ENCODE measurements at places on chromosomes 3 and 15.

DNA sequence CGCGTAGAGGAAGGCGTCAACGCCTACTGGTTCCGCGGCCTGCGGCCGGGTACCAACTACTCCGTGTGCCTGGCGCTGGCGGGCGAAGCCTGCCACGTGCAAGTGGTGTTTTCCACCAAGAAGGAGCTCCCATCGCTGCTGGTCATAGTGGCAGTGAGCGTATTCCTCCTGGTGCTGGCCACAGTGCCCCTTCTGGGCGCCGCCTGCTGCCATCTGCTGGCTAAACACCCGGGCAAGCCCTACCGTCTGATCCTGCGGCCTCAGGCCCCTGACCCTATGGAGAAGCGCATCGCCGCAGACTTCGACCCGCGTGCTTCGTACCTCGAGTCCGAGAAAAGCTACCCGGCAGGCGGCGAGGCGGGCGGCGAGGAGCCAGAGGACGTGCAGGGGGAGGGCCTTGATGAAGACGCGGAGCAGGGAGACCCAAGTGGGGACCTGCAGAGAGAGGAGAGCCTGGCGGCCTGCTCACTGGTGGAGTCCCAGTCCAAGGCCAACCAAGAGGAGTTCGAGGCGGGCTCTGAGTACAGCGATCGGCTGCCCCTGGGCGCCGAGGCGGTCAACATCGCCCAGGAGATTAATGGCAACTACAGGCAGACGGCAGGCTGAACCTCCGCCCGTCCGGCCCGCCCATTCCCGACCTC is 4.1 kb downstream of the ISLR2 start:
- DNase-seq = no peak

- no peak for DNase-seq
Measured at GRCh38 chr3:196609805-196610515, 29.5 kb upstream of the NRROS start.

DNA sequence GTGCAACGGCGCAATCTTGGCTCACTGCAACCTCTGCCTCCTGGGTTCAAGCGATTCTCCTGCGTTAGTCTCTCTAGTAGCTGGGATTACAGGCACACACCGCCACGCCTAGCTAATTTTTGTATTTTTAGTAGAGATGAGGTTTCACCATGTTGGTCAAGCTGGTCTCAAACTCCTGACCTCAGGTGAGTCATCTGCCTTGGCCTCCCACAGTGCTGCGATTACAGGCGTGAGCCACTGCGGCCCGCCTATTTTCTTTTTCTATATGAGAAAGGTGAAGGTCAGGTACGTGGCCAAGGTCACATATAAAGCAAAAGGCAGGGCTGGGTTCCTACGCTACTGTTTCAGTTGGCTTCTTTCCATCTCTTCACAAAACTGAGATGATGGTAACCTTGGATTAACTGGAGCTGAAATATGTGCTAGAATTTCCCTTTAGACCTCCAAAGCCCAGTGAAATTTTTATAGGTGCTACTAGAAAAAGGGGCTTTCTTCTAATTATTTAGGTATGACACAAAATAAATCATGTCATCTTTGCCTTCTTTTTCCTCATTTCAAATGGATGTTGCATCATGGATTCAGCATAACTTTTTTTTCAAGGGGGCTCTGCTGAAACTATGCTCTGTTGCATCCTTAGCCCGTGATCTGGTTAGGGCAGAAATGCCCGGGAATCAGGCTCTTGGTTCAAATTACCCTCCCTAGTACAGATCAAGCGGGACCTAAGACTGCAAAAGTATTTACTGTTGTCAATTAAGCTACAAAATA is 68.5 kb downstream of the MYO1E start:
- DNase-seq = no peak

- no peak for DNase-seq
Measured at GRCh38 chr15:43134157-43134635, 810 bp downstream of the TMEM62 start.

DNA sequence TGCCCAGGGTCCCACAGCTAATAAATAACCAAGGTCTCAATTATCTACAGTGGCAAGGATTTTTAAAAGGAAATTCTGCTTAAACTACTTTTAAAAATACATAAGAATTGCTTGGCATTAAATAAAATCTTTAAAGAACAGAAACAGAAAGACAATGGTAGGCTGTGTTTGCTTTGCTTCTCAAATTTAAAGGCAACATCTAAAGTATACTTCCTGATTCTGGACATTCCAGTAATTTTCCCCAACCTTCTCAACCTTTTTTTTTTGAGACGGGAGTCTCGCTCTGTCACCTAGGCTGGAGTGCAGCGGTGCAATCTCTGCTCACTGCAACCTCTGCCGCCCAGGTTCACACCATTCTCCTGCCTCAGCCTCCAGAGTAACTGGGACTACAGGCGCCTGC is 5.3 kb downstream of the VPS13C start:
- no peak for DNase-seq

- DNase-seq = no peak
Measured at GRCh38 chr3:146166826-146167225, 5.8 kb upstream of the PLOD2 start.

DNA sequence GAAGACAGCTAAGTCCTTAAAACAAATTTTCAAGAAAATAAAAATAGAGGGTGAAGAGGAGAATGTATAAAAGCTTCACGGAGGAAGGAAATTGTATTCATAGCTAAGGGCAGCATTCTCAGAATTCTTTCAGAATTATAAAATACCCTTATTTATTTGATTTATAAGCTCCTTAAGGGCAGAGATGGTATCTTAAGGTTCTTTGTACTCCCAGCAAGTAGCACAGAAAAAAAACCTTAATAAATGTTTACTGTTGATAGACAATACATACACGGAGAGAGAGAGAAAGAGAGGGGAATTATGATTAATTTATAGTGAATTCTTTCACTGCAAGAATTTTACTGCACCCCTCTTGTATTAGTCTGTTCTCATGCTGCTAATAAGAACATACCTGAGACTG is 375.6 kb upstream of the CCDC54 start:
- DNase-seq = no peak

DNA sequence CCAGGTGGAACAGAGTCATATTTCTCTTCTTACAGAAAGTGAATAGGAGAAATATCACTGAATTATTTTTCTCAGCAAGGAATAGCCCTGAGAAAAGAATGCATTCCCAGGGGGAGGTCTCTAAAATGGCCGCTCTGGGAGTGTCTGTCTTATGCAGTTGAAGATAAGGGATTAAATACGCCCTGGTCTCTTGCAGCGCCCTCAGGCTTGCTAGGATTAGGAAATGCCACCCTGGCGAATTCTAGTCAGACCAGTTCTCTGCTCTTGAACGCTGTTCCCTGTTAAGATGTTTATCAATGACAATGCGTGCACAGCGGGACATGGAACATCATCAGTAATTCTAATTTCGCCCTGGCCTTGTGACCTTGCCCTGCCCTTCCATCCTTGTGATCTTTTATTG is 949.0 kb upstream of the SEMA6D start:
- no peak for DNase-seq

DNA sequence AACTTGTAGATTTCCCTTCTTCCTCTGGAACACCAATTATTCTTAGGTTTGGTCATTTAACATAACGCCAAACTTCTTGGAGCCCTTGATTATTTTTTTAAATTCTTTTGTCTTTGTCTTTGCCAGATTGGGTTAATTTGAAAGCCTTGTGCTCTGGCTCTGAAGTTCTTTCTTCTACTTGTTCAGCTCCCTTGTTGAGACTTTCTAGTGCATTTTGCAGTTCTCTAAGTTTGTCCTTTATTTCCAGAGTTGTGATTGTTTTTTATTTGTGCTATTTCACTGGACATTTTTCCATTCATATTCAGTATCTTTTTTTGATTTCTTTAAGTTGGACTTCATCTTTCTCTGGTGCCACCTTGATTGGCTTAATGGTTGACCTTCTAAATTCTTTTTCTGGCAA is 55.5 kb downstream of the TM2D3 start:
- no peak for DNase-seq

DNA sequence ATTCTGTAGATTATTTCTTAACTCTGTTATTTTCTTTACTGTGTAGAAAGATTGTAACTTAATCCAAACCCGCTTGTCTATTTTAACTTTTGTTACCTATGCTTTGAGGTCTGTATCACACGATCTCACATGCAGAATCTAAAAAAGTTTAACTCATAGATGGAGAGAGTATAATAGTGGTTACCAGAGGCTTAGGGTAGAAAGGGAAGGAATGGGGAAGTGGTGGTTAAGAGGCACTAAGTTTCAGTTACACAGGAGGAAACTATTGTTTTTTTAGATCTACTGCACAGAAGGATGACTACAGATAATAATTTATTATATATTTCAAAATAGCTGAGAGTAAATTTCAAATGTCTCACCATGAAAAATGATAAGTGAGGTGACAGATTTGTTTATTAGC is 515.2 kb downstream of the RSL24D1 start:
- DNase-seq = no peak

GRCh38 chr3:46858456-46858855 is 4.8 kb downstream of the MYL3 start:
- DNase-seq = no peak

DNA sequence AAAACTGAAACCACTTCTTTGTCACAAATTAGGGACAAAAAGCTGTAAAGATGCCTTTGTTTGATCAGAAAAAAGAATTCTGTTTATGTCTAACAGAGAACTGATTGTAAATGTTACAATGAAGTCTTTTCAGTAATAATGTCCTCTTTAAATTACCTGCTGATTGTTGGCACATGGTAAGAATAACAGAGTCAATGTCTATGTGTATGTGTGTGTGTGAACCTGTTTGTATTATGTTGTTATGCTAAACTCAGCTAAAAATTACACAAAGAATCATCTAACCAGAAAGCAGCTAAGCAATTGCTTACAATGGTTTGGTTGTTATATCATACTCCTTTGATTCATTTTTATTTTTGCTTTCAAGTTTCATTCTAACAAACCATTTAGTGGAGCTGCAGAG is 159.1 kb upstream of the PDZRN3 start:
- DNase-seq = no peak

- DNase-seq = no peak
Measured at GRCh38 chr3:138367911-138368310, 19.5 kb downstream of the MRAS start.

DNA sequence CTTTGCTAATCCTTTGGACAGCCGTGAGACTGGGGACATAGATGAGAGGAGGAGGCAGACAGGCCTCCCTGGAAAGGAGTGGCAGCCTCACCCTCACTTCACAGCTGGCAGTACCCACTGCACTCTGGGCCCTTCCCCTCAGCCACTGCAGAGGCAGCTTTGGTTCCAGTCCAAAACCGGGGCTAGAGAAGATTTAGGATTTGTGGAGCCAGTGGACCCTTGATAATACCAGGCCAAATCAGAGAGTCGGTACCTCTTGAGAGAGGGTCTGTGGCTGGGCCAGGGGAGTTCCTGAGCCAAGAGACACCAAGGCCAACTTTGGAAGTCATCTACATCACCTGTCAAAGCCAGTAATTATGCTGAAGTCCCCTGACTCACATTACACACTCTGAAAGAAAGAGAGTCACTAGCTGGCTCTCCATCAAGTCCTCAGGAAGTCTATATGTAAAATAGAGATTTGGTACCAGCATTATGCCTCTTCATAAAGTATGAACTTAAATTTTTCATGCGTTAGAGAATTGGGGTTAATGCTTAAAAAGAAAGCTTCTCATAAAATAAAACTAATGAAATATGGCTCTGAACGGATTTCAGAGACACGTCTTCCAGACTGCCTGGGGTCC is 244.1 kb upstream of the SEMA6D start:
- DNase-seq = no peak

DNA sequence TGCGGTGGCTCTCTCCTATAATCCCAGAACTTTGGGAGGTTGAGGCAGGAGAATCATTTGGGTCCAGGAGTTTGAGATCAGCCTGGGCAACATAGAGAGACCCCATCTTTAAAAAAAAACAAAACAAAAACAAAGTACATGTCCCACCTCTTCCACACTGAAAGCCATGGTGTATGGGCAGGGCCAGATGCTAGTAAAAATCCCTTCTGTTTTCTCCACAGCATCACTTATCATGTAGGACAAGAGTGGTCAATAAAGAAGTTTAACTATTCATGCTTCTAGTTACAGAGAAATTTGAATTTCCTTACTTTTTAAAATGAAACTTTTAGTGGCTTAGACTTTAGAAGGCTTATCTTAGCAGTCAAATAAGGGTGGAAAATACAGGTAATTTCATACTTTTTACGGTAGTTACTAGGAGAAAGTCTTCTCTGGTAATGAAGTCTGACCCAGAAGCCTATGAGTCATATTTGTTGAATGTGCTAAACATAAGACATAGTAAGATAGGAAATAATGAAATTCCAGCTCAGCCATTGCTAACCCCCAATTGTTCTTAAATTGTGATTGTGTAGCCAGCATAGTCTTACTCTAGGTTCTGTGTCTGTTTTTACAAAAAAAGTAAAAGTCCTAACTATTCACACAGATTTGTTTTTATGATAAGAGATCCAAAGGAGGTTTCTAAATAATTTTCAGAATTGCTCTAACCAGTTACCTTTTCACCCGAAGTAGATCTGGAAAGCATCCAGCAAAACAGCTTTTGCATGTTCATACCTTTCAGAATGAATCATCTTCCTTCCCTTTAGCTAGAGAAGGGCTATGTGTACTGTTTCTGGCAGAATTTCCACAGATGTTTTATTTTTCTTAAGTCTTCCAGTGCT is 16.4 kb upstream of the ZNF609 start:
- no peak for DNase-seq
